ENCODE measurements at places on chromosomes 7 and 10.

- DNase-seq: no peak
Observed at GRCh38 chr7:44882899-44883298, 2.4 kb downstream of the PURB start.

- no peak for DNase-seq
Observed at GRCh38 chr7:1005303-1005702, 22.3 kb downstream of the CYP2W1 start.

DNA sequence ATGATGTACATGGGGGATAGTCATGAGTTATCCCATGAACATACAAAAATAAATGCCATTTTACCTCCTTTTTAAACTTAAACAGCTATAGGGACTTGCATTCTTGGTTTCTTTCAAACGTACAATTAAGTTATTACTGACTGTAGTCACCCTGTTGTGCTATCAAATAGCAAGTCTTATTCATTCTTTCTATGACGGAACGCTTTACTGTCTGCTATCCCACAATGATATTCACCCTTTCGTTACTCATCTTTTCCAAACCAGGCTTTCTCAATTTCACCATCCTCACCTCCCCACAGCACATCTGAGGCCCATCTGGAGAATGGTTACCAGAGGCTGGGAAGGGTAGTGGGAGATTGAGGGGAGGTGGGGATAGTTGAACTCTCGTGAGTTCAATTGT lies 218.8 kb downstream of the PHF14 start:
- no peak for DNase-seq

GRCh38 chr7:90347759-90348158 lies 1.2 kb downstream of the GTPBP10 start:
- DNase-seq: no peak

All from stimulated activated CD4-positive, alpha-beta T cell treated with anti-CD3 and anti-CD28 coated beads, Interleukin-2, amount 100 ng/mL, for 4 hours (primary cell).